ENCODE measurements at places on chromosomes 1 and 21.

DNA sequence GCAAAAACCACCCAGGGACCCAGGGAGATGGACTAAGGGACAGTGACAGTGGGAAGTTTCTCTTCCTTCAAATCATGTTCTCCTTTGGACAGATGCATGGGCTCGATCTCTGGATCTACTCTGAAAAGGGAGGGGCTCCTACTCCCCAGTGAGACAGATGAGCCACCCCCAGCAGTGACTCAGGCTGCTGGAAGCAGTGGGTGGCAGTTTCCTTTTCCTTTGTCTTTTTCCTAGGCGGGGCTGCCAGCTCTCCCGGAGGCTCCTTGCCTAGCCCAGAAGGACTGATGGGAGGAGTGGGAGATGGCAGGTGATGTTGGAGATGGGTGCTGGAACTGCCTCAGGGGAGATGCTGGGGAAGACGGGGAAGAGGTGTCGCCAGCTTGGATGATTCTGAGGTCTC is 41.0 kb upstream of the IGSF21 start:
- DNase-seq: no peak

GRCh38 chr1:24984800-24985522 is 54.9 kb upstream of the RUNX3 start:
- no peak for DNase-seq

DNA sequence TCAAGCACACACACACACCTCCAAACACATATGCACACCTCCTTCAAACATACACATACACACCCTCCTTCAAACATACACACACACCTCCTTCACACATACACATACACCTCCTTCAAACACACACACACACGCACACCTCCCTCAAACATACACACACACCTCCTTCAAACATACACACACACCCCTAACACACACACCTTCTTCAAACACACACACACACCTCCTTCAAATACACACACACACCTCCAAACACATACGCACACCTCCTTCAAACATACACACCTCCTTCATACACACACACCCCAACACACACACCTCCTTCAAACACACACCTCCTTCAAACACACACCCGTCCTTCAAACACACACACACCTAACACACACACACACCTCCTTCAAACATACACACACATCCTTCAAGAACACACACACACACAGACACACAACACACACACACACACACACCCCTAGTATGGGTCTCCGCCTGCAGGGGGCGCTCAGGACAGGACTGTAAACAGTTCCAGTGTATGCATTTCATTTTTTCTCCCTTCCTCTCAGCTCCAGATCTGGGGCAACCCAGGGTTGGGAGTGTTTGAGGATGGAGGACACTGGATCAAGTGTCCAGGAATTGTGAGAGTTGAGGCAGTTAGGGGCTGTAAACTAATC is 12.1 kb downstream of the LGR6 start:
- no peak for DNase-seq

- DNase-seq: no peak
Measured at GRCh38 chr1:222801067-222801466, 13.8 kb upstream of the DISP1 start.

GRCh38 chr1:225413708-225414375 is 14.0 kb downstream of the LBR start:
- DNase-seq: no peak

DNA sequence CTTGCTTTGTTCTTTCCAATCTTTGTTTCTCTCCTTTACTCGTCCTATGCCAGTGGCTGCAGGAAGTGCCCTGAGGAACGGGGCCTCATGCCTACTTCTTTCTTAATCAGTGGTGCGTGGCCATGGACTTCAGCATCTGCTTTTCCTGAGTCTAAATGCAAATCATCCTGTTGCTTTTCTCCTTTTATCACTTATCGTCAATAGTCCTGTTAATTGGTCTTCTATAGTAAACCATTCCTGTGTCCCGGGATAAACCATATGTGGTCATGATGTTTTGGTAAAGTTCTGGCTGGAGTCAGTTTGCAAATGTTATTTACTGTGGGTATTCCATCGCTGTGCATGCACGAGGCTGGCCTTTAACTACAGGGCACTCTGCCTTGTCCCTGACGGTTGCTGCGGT is 47.5 kb downstream of the AGPAT3 start:
- no peak for DNase-seq

DNA sequence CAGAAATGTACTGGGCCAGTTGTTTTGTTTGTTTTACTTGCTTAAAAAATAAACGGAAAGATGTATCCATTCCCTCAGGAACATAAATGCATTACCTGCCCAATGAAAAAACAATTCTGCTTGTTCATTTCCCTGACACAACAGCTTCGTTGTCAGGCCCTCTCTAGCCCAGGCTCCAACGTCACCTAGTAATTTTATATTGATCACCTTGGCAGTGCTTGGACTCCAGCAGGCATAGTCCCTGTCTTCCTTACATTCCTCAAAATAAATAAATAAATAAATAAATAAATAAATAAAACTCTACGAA is 1.2 kb downstream of the CEP170 start:
- peak; percentile 50 for DNase-seq

DNA sequence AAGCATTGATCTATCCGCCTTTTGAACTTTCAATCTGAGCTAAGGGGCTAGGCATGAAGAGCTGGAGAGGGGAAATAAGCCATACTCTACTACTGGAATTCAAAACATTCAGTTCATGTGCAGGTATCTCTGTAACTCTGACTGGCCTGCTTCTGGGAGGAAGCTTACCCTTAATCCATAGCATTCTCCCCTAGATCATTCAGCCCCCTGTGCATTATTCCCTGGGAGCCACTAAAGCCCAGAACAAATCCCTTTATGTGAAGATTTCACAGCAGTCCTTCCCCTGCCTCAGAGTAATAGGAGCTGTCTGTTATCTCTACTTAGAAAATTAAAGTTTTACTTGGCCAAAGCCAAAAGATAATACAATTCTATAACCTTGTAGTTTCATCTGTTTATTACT is 300.7 kb downstream of the SEC16B start:
- no peak for DNase-seq

GRCh38 chr1:32967888-32968568 is 3.4 kb upstream of the RNF19B start:
- peak; percentile 35 for DNase-seq

DNA sequence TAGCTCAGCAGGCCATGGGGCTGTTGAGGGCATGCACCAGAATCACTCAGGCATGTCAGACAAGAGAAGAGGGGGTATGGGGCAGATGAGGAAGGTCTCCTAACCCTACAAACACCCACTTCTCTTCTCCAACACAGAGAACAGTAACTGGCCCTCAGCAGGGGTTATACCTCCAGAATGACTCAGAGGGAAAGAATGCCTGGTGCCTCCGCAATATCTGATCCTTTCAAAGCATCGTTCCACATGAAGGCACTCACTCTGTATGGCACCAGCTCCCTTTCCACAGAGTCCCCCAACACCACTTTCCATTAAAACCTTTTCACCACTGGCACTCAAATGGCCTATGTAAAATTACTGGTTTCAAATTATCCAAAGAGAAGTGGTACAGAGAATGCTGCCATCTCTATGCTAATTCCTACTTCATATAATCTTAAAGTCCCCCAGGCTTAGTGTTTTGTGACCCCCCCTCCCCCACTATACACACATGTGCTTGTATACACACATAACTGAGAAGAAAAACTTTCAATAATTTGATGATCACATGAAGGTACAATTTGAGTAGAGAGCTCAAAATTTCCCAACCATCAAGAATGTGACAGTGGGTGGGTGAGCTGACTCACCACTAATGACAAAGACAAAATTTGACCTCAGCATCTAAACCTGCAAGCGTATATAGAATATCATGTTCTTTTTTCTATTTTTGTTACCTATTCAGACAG is 91.5 kb downstream of the SIPA1L2 start:
- DNase-seq: peak; percentile 91

DNA sequence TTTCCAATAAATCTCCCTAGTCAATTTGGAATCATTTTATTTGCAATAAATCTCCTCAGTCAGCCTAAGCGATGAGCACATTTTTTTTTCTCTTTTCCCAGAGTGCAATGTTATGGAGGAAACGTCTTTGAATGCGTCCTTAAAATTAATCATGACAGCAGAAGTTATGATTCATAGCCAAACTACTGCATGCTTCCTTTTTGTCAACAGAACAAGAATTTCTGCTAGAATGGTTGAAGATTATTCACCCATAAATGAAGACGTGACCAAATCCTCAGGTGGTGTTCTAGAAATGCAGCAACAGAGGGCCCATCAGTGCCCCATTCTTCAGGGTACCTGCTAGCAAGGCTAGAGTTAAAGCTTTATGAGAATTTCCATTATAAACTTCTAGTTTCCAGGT is 407.9 kb upstream of the PKN2 start:
- peak; percentile 79 for DNase-seq

GRCh38 chr1:184437291-184437690 is 50.5 kb downstream of the C1orf21 start:
- no peak for DNase-seq

DNA sequence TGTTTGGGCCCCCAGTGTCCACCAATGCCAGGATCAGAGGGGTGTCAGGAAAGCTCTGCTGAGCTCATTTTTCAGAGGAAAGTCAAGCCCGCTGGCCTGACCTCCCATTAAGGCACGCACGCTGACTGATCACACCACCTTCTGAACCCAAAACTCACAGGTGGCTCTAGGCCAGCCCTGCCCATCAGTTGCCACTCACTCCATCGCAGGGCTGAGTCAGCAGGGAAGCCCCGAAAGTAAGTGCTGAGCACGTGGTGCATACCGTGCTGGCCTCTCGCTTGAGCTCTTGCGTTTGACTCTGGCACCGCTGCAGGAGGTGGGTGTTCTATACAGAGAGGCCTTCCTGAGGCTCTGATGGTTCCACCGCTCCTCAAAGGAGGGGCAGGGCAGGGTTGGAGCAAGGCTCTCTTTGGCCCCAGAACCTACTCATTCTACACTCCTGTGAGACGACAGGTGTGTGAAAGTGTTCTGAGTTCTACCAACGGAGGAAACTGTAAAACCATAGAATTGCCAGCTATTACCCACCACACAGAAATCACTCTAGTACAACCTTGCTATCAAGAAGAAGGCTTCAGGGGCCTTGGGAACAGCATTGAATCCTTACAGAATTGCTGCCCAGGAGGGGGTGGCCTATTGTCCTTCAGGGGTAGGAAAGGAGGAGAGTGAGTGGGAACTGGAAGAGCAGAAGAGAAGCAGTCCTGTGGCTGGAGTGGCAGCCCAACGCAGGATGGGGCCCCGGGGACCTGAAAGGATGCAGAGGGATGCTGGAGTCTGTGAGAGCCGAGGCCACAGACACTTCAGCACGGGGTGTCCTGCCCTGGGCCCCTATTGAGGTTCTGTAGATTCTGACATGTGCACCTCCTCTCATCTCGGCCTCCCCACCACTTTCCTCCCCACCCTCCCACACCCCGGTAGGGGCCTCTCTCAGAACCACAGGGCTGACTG is 214.7 kb upstream of the EDN2 start:
- DNase-seq: no peak

DNA sequence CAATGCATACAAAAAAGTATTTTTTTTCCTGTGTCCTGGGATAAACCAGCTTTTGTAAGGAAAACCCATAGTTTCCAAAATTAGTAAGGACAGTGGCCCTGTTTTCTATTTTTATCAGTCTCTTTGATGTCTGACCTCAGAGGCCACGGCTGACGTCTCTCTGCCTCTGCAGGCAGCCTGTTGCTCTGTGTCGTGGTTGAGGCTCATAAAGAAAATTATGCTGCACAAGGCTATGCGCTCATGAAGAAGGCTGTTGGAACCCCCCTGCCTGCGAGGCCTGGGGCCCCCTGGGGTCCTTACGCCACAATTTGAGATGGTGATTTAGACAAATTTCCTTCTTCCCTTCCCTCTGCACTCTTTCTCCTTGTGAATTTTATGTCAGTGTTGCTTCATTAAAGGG is 48.9 kb downstream of the AGPAT3 start:
- DNase-seq: no peak

GRCh38 chr1:203112475-203112874 is 15.1 kb upstream of the ADORA1 start:
- DNase-seq: no peak

DNA sequence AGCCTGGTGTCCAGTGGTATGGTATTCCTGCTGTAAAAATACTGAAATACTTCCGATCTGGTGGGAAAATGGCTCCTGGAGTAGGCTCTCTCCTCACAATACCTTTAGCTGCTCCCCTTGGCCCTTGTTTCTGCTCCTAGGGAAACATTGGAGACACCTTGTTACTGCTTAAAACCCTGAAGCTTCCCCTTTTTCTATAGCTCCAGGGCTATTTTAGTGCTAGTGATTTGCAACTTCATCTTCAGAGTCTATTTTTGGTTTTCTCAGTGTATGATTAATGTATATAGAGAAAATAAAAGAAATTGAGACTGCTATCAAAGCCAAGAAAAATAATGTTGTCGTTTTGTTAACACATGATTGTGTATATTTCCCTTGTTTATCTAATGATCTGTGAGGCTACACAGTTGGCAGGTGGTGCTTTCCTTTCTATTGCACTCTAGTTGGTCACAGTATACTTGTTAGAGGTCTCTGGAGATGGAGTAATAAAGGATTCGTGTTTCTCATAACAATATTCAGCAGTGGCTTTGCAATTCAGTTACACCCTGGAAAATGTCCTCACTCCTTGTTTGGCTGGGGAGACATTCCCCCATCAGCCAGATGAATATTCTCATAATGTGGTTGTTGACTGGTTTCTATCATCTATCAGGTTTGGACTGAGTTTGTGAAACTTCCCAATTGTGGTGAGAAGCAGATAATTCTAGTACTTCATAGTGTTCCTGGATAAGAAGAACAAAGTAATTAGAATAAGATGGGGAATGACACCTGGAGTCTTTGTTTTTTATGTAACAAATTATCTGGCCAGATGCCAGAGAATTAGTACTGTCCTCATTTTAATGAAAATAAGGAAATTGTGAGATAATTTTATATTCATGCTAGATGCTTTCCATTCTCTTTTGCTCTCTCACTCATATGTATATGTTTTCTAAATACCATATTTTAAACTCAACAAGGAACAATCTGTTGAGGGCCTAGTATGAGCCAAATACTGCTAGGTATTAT is 44.8 kb upstream of the CACYBP start:
- DNase-seq: no peak

DNA sequence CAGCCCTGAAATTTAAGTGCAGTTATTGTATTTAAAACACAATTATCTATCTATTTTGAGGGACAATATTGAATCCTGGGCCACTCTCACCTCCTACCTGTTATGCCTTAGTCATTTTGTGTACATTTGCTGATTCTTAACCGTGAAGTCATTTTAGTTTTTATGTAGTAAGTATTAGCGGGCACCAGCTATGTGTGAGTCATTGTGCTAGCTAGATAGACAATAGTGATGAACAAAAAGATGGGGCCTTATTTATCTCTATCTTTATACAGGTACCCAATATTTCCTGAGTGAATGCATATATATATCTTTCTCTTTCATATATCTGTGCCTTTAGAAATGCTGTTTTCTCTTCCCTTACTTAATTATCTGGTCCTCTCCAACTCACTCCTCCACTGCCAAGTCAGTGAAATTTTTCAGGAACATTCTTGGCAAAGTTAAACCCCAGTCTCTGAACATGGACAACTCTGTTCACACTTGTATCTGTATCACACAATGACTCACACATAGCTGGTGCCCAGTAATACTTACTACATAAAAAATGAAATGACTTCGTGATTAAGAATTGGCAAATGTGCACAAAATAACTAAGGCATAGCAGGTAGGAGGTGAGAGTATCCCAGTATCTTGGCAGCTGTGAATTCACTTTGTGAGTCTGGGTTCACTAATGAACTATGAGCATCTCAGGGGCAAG is 166.0 kb upstream of the C8B start:
- peak; percentile 25 for DNase-seq
